KBM-7 (cell line): ENCODE measurements at places on chromosomes 2 and 18.

DNA sequence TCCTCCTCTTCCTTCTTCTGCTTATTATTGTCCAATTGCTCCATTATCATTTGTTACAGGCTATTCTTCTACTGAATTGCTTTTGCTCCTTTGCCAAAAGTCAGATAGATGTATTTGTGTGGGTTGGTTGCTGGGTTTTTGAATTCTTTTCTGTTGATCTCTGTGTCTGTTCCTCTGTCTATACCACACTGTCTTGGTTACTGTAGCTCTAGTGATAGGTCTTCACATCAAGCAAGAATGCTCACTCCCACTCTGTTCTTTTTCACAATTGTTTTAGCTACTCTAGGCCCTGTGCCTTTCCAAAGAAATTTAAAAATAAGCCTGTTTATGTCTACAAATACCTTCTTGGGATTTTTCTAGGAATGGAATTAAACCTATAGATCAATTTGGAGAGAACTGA is 217.2 kb downstream of the GALR1 start:
- no peak for DNase-seq

- peak; percentile 71 for DNase-seq
Observed at GRCh38 chr2:207474863-207475485, 54.8 kb upstream of the CREB1 start.

GRCh38 chr2:201196003-201196402 is 13.1 kb downstream of the CASP10 start:
- no peak for DNase-seq

GRCh38 chr2:173715441-173715840 is 249.7 kb downstream of the SP3 start:
- DNase-seq, result no peak

- no peak for DNase-seq
Observed at GRCh38 chr2:141137122-141137693, 993.6 kb downstream of the LRP1B start.

DNA sequence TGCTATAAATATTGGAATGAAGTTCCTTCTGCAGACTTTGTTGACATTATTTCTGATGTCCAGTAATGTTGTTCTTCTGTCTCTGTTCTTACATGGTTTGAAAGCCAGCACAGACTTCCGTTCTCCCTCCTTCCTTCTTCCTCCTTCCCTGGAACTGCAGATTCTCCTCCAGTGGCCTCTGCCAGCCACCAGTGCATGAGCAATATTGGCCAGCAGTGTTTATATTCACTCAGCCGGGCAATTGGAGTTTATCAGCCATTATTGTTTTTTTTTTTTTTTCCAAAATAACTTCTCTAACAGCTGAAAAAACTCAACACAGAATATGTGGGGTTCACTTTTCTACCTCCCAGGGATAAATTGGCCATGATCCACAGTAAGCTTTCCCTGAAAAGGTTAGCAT is 86.8 kb downstream of the ADCYAP1 start:
- no peak for DNase-seq

- DNase-seq, result no peak
Observed at GRCh38 chr2:69291721-69292120, 95.3 kb downstream of the GFPT1 start.

DNA sequence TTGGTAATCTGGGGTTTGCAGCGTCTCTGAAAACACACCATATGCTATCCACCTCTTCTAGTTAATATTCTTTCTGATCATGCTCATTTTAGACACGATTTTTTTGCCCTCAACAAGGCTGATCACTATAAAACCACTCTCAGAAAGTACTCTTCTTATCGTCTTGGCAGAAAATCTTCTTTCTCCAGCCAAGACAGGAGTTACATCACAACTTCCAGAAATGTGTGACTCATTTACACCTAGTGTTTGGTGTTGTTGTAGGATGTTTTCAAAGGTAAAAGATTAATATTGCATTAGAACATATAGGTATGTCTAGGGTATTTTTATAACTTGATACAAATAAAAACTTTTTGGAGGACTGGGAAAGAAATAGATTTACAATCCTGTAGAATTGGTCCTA is 138.5 kb upstream of the NETO1 start:
- no peak for DNase-seq

DNA sequence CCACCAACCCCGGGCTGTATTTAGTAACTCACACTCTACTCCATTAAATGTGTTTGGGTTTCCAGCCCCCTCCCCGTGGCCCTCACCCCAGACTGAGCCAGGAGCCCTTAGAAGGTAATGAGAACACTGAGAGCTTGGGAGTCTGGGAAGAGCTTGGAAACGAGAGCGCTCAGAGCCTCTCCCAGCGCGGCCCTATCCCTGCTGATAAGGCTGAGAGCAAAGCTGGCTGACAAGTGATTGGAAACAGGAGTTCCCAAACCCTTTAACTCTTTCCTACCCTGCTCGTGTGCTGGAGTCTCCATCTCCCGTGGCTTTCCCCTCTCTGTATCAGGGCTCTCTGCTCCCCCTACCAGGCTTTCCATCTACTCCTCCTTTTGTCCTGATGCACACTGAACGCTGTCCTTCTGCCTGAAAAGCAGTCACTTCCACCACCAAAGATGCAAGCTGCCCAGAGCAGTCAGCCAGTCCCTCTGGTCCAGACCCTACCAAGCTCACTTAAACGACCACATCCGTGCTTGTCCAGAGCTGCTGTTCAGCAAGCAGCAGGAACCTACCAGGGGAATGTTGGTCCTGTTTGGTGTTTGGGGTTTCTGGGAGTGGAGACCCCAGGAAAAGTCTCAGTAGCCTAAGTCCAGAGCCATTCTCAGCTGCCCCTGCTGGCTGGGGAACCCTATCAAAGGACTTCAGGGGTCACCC is 100.0 kb upstream of the PKDCC start:
- no peak for DNase-seq

- no peak for DNase-seq
Observed at GRCh38 chr2:134625311-134625710, 93.5 kb downstream of the TMEM163 start.

DNA sequence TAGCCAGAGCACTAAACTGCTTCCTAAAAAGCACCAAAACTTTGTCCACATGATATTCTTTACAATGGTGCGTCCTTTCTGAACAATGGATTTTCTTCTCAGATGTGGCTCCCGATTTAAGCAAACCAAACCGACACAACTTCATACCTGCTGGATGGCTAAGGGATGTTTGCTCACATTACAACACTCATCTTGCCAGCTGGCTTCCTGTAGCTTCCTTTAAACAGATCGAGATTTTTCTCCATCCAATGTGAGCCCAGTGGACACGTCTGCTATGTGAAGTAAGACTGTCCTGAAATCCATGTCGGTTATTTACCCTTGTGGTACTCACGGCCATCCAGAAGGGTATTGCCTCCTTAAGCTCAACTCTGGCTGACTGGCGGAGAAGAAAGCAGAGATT is 126.5 kb downstream of the MAPK4 start:
- no peak for DNase-seq

GRCh38 chr2:19748073-19748375 is 153.8 kb downstream of the TTC32 start:
- DNase-seq, result no peak
